ENCODE measurements at places on chromosomes 11 and 22.

DNA sequence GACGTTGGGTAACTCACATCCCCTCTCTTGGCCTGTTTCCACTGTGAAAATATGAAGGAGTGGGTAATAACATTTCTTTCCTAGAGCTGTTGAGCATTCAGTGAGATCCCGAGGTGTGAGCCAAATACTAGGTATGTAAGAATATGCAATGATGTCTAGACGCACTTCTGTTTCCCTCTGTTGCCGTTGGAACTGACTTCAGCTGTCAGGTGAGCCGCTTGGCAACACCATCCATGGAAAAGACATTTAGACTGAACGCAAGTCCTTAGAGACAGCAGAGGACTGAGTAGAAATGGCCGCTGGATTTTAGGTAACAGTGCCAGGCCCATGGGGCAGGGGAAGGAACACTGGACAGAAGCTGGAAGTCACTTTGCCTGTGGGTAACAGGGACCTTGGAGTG is 29.5 kb upstream of the SHANK2 start:
- no peak for DNase-seq

- no peak for DNase-seq
Measured at GRCh38 chr11:89490602-89490980, 584 bp downstream of the NOX4 start.

- no peak for DNase-seq
Measured at GRCh38 chr11:1218788-1219445, 3.9 kb upstream of the MUC5B start.

- DNase-seq: no peak
Measured at GRCh38 chr11:36379653-36380052, 83.6 kb downstream of the PRR5L start.

GRCh38 chr11:57729479-57729878 is 11.8 kb upstream of the SELENOH start:
- no peak for DNase-seq

- DNase-seq: no peak
Measured at GRCh38 chr11:43879789-43880639, 617 bp upstream of the ALKBH3 start.

DNA sequence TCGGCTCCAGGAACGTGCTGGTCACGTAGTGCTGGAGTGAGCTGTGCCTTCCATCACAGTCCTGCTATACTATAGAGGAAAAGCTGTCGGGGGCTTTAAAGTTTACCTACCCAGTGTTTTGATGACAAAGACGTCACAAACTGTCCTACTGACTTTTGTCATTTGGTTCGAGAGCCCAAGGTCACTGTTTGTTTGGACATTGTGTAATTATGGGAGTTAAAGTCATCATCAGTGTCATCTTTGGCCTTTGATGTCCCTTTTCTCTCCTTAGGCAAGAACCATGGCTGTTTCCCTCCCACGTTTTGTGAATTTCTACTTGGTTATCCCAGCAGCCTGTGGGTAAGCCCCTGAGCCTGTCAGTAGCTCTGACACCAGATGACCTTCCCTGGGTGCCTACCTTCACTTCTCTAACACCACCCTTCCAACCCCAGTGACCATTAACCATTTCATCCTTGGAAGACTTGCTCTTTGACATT is 59.3 kb downstream of the SLC1A2 start:
- DNase-seq: no peak

DNA sequence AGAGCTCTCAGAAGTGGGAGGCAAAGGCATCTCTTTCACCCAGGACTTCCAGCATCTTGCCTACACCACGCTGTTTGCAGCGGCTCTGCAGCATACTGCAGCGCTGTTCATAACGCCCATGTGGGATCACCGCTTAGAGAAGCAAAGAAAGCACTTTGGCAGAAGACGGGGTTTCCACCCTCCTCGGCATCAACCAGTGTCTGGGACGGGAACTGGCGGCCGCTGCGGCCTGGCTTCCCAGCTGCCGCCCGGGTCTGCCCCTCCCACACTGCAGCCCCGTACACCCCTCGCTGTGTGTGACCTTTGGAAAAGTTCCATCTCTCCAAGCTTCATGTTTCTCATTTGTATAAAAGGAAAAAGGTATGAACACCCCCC is 545 bp upstream of the TIRAP start:
- peak; percentile 49 for DNase-seq

DNA sequence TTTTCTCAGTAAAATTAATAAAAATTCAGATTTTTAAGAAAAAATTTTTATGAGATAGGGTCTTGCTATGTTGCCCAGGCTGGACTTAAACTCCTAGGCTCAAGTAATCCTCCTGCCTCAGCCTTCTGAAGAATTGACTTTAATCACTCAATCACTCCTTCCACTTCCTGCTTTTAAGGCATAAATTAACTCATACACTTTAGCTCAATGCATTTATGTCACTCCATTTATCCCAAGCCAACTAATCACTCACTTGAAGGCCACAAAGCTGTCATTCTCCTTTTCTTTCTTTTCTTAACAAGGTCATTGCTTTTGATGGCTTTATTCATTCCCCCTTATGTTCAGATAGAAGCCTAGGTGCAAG is 877 bp downstream of the ALG9 start:
- no peak for DNase-seq

- DNase-seq: no peak
Measured at GRCh38 chr22:27125539-27125938, 468.2 kb downstream of the MIAT start.

DNA sequence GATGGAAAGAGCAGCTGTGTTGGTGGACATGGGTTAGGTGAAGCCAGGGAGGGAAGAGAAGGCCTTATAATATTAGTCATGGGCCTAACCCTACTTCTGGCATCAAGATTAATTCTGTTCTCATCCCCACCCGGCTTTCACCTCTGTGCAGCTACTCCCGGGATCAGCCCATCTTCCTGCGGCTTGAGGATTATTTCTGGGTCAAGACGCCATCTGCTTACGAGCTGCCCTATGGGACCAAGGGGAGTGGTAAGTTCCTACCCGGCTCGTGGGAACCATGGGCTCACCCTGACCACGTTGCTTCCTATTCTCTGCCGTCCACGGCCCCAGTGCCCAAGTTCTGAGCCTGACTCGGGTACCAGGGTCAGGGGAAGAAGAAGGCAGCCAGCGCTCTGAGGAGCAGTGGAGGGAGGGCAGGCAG is 51.6 kb downstream of the ST3GAL4 start:
- no peak for DNase-seq

DNA sequence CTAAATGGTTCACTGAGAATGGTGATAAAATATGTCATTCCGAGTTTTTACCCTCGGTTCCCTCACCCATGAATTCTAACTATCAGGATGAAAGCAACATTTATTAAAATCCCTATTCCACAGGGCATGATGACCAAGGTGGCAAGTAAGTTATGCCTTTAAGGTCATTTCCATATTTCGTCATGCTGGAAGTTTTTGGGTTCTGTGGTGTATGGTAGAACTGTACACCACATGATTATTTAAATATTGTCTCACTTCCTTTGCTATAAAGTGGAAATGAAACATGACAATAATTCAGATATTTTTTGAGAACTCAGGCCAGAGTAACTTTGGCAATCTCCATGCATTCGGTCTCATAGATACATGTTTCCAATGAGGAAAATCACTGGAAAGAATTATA is 68.5 kb upstream of the CARD18 start:
- DNase-seq: no peak

GRCh38 chr11:64445651-64446050 is 86.7 kb downstream of the RPS6KA4 start:
- DNase-seq: no peak

GRCh38 chr22:30261134-30261533 is 5.5 kb downstream of the OSM start:
- peak; percentile 35 for DNase-seq

DNA sequence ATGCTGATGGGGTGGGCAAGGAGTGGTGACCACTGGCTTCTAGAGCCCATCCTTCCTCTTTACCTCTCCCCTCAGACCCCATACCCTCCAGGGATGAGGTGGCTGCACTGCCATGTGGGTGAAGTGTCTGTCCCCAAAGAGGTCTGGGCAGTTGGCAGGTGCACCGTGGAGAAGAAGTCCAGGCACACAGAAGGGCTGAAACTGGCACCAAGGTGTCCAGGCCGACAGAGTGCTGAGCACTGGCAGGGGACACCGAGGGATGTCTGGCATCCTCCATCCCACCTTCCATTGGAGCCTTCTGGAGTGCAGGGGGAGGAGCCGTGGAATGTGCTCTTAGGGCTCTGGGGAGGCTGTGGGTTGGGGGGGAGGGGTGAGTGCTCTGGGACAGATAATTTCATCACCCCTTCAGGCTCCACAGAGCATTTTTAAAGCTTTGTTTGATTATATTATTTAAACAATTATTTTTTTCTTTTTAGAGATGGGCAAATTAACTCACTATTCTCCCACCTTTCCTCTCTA is 37.9 kb downstream of the PKNOX2 start:
- no peak for DNase-seq

DNA sequence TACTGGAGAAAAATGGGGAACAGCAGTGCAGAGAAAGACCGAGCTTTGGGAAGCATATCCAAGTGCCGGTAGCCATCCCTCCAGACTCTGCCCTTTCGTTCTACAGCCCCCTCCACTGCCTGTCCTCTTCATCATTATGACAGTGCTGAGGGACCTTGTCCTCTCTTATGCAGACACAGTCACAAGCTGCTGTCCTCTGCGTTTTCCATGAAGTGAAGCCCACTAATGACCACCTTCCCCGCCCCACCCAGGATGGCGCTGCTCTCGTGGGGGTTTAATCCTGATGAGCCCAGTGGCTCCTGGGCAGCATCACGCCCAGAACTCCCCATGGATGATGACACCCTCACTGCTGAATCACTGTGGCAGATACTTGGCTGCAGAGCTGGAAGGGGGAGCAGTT is 157.7 kb downstream of the PKNOX2 start:
- no peak for DNase-seq

- no peak for DNase-seq
Measured at GRCh38 chr11:64539711-64540427, 51.2 kb upstream of the SLC22A12 start.

DNA sequence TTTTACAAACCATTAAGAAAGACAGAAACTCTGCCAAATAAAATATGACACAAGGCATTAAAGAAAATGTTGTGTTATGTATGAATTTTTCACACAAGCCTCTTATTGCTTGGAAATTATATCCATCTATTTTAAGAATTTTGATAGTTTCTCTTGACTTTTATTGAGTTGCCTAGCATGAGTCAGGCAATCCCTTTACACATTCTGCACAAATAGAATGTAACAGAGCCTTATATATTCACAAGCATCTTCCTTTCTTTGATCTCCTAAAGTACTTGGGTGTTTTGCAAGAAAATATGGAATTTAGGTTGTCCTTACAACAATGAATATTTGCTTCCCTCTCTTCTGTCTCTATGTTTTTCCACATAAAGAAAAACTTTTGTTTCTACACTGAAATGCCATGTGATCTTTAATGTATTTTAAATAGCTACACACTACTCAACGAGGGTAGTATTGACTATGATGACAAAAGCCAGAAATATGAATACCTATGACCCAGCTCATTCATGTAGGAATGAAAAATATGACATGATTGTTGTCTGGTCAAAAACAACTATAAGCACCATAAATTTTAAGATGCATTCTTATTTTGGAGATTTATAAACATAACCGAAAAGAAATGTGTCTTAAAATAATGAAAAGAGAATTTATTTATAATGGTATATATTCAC is 398.8 kb downstream of the GUCY1A2 start:
- no peak for DNase-seq

DNA sequence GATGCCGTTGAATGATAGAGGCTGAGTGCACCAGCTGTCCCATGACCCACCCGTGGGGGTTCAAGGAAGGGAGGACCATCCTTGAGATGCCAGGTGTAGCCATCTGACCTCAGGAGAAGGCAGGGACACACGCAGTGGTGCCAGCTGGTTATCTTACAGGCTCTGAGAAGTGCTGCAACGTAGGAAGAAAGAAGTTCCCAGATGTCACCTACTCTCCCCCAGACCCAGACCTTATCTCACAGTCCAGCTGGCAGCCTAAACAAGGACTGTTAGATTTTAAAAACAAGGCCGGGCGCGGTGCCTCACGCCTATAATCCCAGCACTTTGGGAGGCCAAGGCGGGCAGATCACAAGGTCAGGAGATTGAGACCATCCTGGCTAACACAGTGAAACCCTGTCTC is 1307.6 kb downstream of the TBC1D22A start:
- no peak for DNase-seq

- DNase-seq: no peak
Measured at GRCh38 chr11:19698493-19699292, 13.9 kb upstream of the NAV2 start.

- no peak for DNase-seq
Measured at GRCh38 chr11:117875382-117876058, 938 bp downstream of the FXYD6 start.

GRCh38 chr11:113464416-113464815 is 10.8 kb downstream of the DRD2 start:
- no peak for DNase-seq

DNA sequence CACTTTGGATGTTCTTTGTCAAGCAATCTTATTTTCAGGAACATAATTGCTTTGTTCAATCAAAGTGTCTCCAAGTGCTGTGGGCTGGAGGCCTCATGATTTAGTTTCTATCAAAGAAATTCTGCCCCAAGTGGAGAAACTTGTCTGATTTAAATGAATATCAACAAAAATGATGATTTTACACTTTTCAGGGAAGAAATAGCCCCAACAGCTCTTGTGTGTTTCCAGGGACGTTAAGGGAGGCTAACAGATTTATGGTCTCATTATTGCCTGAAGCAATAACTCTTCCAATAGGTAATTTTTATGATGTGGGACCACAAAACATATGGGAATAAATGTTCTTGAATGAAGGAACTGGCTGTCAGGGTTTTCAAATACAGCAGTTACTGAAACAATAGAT is 699.1 kb downstream of the FAM181B start:
- DNase-seq: no peak

DNA sequence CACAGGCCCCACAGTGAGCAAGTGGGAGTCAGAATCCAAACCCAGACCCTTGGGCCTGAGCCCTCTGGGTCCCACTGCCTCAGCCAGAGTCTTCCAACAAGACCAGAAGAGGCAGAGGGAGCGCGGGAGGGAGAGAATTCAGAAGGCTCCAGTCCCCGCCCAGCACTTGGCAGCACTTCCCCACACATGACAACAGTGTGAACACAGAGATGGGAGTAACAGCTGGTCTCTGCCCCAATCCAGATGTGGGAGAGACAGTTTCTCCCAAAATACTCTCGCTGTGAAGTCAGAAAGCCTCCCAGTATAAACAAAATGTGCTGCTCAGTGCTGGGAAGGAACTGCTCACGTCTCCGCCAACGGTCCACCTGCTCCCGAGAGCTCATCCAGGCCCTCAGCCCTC is 219.9 kb downstream of the MN1 start:
- DNase-seq: no peak

GRCh38 chr22:36811094-36811800 is 5.6 kb downstream of the PVALB start:
- DNase-seq: no peak

GRCh38 chr11:70203751-70204465 is 812 bp downstream of the FADD start:
- peak; percentile 54 for DNase-seq

Measured in ELF-1 (cell line).